ENCODE measurements at places on chromosomes 2 and 18.

GRCh38 chr2:241567776-241568175 is 9.2 kb downstream of the BOK start:
- no peak for DNase-seq

DNA sequence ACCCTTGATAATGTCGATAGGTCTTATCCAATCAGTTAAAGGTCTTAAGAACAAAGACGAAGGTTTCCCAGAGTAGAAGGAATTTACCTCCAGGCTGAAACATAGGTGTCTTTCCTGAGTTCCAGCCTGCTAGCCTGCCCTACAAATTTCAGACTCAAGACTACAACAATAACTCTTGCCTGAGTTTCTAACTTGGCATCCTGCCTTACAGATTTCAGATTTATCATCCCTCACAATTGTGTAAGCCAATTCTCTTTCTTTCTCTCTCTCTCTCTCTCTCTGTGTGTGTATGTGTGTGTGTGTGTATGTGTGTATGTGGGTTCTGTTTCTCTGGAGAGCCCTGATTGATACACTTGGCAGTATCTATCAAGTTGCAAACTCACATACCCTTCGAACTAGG is 37.2 kb upstream of the B4GALT6 start:
- DNase-seq, result no peak

DNA sequence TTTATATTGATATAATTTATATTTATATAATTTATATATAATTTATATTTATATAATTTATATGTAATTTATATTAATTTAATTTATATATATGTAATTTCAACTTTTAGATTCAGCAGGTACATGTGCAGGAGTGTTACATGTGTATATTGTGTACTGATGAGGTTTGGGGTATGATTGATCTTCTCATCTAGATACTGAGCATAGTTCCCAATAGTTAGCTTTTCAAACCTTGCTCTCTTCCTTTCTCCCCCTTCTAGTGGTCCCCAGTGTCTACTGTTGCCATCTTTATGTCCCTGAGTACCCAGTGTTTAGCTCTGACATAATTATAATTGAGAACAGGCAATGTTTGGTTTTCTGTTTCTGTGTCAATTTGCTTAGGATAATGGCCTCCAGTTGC is 1335.3 kb upstream of the CDH2 start:
- no peak for DNase-seq

DNA sequence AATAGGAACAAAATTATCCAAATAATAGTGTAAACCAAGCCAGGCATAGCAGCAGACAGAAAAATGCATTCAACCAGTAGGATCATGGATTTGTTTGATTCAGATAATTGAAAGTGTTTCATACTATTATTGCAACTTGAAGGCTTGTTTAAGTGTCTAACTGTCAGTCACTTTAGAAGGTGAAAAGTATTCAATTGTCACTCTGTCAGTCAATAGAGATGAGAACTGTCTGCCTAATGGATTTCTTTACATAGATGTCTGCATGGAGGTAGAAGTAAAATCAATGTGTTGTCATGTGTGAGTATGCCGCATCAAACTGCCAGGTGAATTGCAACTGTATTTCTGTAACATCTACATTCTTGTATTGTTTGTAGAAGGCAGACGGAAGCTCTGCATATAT is 65.0 kb downstream of the ZNF407 start:
- DNase-seq, result no peak

GRCh38 chr2:40087434-40087833 is 308.4 kb upstream of the THUMPD2 start:
- DNase-seq, result no peak

DNA sequence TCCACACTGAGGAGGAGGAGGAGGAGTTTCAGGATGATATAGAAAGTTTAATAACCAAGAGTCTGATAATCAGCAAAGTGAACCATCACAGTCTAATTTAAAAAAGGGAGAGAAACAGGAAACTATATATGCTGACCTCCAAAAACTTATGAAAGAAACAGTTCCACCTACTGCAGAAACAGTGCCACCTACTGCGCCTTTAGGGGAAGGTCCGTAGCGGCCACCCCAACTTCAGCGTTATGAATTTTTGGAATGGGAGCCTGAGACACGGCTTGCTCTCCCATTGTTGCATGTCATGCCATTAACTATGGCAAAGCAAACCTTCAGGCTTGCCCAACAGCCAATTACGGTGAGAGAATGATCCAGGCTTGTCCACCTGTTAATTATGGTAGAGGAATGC is 1719.2 kb upstream of the LRRTM1 start:
- DNase-seq, result no peak

DNA sequence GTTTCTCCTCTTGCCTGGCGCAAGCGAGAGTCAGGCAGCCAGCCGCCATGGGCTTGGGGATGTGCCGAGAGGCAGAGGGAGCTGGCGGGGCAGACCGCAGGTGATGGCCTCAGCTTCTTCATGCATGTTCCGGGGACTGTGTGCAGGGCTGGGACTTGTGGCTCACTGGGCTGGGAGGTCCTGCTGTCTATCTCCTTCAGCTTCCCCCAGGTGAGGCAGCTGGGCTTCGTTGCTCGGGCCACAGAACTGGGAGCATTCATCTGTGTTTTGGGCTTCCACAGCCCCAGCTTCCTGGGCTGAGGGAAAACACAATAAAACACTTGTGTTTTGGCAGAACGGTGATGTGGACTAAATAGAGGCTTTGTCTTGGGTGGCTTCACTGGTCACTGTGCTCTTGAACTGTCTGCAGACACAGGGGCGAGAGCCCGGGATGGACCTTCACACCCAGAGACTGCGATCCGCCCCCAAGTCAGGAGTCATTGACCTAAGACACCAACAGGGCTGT is 93.5 kb downstream of the DYSF start:
- no peak for DNase-seq

GRCh38 chr18:28382215-28382879 is 205.4 kb upstream of the CDH2 start:
- no peak for DNase-seq

GRCh38 chr2:209424199-209424701 is 403 bp downstream of the MAP2 start:
- DNase-seq, result no peak

DNA sequence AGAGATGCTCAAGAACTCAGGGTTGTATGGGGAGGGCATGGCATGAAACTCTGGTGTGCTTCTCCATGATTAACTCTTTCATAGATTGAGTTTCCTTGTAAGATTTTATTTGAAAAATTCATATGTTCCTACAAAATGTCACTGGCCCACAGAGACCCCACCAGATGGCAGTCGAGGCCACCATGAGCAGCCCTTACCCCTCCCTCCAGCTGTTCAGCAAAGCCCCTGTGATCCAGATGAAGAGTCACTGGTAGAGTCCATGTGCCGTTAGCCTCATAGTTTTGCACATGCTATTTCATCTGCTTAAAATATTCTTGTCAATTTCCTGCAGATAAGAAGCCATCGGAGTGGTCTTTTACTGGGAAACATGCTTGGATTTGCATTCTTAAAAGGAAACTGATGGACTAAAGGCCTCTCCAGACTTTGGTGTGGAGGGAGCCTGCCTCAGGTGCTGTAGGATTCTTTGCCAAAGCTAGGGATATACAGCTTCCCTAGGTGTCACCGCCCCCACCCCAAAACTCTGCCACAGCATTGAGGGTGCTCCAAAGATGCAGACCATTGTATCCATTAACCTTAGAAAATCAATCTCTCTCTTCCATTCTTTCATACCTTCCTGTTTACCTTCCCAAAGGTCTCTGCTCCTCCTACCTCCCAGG is 18.8 kb downstream of the ZNF385B start:
- no peak for DNase-seq

DNA sequence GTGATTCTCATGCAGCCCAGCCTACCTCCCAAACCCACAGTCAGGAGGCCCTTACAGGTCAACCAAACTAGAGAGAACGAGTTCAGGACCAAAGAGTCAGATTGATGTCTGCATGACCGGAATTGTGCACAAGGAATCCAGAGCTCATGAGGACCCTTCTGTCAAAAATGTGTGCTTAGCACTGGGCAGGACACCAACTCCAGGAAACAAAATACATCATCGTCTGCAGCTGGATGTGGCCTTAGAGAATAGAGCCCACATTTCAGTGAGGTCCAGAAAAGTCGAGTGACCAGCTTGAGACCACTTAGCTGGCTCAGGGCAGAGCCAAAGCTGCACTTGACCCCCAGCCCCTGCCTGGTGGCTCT is 3.2 kb downstream of the TNS1 start:
- no peak for DNase-seq

DNA sequence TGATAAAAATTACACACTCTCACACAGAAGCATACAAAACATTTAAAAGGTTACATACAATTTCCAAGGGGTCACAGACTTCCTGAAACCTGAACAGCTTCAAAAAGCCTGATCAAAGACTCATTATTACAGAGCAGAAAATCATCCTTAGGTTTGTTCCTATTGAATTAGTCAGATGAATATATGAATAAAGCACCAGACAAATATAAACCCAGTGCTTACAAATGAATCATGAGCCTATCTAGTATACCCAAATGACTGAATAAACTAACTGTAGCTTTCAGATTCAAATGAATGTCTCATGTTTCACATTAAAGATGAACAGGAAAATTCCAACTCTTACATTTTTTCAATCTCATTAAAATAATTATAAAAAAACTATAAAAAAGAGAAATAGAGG is 550.3 kb downstream of the SUCLG1 start:
- no peak for DNase-seq

GRCh38 chr18:23131693-23132319 is 3.5 kb upstream of the CABLES1 start:
- no peak for DNase-seq

DNA sequence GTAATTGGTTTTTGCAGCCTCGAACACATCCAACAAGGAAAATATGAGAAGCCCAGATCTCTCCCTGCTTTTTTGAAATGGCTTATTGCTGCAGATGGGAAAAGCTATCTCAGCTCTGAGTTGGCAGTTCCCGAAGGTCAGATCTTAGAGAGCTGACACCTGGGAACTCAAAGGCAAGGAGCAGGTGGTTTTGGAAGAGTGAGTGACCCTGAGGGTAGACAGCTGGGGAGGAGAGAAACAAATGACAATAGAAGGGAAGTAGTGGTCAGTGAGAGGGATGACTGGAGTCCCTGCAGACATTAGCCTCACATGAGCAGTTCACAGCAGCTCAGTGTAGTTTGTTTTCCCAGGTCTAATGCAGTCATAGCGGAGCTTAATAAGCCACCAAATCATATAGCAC is 317.9 kb downstream of the STK39 start:
- no peak for DNase-seq

DNA sequence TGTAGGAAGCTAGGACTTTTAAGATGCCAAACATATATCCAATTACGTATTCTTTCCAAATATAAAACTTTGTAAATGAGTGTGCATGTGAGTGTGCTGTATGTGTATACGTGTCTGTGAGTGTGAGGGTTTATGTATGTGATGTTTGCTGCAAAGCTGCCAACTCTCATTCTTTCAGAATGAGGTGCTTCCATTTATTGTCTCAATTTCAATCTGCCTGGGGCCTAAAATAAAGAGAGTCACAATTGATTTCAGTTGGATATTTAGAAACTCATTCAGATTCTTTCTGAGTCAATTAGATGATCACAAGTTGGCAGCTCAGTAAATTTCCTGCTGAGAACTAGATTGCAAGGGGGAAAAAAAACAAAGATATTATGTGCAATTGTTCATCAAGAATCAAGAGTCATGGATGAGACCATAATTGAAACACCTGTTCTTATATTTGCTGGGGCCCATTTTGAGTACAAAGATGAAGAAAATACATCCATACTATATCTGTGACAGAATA is 621.2 kb upstream of the ACVR2A start:
- no peak for DNase-seq

- no peak for DNase-seq
These were observed 70.1 kb downstream of the EPAS1 start for GRCh38 chr2:46367286-46367685.

- peak; percentile 12 for DNase-seq
These were observed 1.8 kb downstream of the RTKN start for GRCh38 chr2:74439803-74440377.

- no peak for DNase-seq
These were observed 297.6 kb upstream of the SKOR2 start for GRCh38 chr18:47549021-47549540.
